ENCODE measurements at places on chromosomes 4 and X.
A peak's percentile ranks its signal among the peaks of the same experiment; 100 is the strongest.

GRCh38 chr4:145216535-145216934 is 36.1 kb upstream of the OTUD4 start:
- no peak for DNase-seq

- peak; percentile 27 for DNase-seq
These were observed 608 bp downstream of the RAPGEF2 start for GRCh38 chr4:159103384-159103990.

DNA sequence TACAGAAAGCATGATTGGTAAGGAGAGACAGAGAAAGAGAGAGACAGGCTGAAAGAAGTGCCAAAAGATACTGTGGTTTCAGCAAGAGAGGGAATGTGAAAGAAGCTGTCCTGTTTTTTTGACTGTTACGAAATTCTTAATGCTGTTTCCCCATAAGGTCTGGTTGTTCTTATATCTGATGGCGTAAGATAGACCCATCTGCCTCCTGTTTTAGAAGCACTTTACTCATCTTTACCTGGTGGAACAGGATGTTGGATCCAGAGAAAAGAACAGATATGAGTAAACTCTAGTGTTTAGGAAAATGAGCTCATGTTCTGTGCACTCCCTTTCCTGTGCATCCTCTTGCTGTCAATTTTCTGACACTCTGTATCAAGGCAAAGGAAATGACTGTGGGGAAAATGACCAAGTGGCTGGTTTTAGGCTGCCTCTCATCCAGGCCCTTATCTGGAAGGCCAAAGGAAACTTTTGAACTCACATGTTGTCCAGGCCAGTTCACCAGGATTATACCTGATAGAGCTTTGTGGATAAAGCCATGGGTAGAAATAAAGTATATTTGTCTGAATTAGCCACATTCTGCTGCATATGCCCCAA is 311.7 kb upstream of the HTR2C start:
- DNase-seq = no peak

DNA sequence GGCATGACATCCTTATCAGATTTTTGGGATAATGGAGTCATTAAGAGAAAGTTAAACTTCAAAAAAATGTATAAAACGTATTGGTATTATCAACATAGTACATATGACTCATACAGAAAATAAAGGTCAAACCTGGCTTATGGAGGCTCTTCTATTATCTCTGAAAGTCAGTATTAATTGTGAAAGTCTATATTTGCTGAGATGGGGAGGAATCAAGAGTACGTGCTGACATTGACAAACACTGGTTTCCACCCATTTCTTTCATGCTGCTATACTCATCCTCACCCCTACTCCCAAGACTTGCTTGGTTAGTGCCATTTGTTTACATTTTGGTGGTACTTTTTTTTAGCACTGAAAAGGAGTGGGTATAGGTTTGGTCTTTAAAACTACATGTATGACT is 30.8 kb upstream of the PLA2G12A start:
- no peak for DNase-seq

DNA sequence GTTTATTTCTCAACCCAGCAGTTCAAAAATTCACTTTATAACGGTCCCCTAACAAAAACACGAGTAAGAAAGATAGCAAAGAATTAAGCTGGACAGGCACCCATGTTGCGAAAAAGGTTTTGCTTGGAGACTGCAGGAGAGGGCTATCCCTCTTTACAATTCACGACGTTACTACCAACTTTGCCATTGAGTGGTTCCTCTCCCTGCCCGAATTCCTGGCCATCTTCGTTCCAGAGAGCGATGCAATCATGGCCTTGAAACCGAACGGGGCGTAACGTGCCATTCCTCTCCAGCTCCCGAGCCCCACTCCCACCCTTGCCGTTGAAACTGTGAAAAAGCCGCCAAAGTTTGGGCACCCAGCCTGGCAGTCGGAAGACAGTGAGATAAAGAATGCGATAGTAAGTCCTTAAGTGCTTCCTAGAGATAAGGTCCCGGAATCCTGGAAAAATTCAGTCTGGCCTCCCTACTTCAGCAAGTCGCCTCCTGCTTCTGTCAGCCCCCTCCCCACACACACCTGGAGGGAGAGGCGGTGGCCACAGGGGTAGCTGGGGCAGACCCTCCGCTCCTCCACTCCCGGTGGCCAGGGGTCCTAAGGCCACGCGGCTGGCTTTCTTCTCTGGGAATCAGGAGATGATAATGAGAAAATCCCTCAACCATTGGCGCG is 65.2 kb downstream of the FBXO8 start:
- DNase-seq = no peak

GRCh38 chr4:74628852-74629620 is 165.3 kb downstream of the BTC start:
- no peak for DNase-seq

GRCh38 chr4:42489095-42489494 is 91.8 kb downstream of the SHISA3 start:
- no peak for DNase-seq

DNA sequence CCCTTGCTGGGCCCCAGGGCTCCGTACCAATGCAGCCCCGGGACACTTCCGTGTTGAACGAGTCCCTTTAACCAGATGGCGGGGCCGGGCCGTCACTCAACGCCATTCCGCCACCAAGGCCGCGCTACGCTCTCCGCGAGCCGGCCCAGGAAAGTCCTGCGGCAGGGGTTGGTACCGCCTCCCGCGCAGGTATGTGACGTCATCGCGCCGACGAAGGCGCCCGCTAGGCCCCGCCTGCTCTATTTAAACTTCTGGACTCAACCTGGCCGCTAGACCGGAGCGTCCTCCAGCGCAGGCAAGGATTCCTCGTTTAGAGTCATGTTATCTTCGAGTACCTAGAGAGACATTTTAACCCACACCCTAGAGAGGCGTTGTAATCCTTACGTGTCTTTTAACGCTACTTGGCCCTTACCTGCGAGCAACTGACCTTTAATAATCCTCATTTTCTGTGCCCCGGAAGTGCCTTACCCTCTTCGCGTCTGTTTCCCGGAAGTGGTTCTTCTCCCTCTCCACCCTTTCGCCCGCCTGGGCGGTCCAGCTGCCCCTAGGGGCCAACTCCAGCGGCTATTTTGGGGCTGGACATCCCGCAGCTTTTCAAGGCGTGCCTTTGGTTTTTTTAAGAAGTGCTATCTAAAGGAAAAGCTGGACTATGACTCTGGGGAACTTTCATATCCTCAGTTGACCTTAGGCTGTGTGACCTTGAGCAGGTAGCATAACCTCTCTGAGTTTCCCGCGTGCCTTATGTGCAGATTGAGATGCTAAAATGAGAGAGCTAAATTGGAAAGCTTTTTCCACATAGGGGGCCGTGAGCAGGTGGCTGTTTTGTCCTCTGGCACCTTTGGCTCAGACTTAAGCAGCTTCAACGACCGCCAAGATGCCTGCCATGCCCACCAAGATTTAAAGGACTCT is at the start of gene PNPLA4:
PNPLA4 (minus strand) TSS at position 155 of the 909 bp plus-strand sequence. CDS start 1,294 bp downstream, outside the sequence.
- peak; percentile 72 for DNase-seq

DNA sequence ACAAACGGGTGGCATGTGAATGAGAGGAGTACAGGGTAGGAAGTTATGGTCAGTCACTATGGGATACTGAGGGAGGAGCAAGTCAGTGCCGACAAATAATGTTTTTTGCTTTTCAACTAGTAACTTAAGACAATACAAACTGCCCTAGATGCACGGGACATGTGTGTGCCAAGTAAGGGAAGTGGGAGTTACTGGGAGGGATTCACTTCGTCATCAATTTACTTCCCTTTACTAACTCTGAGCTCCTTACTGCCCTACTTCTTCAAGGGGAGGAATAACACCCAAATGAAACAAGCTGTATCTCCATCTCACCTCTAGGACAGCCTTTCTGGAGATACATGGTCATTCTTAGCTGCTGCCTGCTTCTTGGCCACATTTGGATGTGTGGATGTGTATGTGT is 97.7 kb downstream of the DGKK start:
- DNase-seq = no peak

GRCh38 chr4:16418814-16419213 is 192.5 kb upstream of the TAPT1 start:
- DNase-seq = no peak

DNA sequence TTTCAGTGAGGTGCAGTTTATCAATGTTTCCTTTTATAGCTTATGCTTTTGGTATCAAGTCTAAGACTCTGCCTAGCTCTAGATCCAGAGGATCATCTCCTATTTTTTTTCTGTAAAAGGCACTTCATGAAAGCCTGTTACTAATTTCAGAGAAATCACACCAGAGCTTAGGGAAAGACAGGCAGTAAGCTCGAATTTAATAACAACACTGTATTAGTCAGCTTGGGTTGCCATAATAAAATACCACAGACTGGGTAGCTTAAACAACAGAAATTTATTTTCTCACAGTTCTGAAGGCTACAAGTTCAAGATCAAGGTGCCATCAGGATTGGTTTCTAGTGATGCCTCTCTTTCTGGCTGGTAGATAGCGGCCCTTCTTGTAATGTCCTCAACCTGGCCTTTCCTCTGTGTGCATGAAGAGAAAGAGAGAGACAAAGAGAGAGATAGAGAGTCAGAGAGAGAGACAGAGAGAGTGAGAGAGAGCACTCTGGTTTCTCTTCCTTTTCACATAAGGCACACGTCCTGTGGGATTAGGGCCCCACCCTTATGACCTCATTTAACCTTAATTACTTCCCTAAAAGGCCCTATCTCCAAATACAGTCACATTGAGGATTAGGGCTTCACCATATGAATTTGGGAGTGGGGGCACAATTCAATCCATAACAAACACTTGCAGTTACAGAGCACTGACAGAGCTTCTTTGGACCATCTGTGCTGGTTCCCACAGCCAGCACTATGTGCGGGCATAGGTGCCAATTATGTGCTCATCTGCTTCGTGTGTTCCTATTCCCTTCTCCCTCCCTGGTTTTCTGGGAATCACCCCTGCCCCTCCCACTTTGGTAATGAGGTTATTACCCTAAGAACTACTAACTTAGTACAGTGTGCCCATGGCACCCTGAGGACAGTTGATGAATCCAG is 114.8 kb upstream of the MED14 start:
- no peak for DNase-seq

DNA sequence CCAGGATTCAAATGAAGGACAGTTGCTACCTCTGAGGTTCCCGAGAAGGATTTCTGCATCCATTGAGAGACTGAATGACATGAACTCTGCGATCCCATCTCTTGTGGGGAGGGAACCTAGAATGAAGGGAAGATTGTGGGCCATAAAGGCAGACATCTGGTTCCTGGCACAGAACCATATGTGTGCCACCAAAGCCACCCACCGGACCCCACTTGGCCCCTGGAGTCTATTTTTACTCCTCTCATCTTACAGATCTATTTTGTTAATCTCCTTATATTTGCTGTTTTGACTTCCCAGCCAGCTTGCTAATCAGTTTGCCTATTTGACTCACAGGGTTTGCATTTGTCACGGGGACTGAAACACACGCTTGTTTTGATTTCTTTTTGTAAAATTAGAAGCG is 7.3 kb downstream of the SOD3 start:
- no peak for DNase-seq

DNA sequence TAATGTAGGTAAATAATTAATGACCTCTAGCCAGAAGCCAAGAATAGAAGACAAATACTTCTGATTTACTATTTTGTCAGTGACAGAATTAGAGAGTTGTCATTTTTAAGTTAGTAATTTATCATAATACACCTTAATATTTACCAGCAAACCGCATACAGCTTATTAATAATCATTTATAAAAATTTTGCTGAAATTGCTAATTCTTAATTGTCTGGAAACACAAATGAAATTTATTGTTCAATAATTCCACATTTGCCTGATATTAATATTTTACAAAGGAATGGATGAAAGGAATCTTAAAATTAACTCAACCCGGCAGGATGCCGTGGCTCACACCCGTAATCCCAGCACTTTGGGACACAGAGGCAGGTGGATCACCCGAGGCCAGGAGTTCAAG is 44.7 kb downstream of the PROM1 start:
- no peak for DNase-seq

DNA sequence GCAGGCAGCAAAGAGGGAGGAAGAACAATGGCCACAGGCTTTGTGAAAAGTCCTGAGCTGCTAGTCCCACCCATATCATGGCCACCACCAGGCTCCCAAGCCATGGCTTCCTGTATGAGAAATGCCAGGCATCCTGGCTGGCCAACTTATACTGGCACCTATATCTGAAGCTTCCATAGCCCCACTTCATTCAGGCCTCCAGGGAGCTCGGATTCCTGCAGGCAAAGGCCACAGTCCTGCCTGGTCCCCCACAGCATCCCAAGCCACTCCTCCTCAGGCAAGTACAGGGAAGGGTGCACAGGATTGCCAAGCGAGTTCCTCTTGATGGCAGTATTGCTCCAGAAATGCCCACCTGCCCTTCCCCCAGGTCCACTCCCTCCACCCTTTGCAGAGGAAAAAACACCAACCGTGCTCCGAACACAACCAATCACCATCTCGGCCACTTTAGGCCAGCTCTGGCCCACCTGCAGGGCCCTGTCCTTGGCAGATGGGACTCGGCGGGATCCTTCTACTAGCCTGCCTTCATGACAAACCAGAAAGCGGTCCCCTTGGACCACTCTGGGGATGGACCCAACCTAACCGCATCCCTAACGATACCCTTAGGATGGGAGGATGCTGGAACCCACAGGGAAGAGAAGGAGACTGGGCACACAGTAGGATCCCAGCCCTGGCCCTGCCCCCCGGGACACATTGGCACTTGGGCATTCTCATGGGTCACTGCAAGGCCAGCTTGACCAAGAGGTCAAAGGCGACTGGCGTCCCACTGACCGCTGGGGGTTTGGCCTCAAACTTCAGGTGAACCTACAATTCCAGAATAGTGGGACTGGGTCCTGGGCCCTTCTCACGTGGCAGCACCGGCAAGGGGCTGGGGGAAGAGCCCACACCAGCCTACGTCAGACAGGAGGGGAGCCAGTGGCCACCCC is 220.4 kb upstream of the AGTR2 start:
- DNase-seq = peak; percentile 5

DNA sequence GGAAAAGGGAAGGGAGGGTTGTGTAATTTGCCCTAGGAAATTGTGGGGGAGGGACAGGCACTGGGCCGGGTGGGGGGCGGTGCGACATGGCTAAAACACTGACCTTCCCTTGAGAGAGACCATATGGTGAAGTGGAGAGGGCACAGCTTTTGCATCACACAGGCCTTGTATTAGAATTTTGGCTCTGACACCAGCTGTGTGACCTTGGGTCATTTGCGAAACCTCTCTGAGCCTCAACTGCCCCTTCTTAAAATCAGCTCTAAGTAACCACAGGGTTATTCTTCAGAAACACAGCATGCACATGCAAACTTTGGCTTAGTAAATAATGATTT is 25.8 kb downstream of the PDGFRA start:
- no peak for DNase-seq

GRCh38 chr4:1298461-1298860 is 8.8 kb downstream of the MAEA start:
- no peak for DNase-seq

- DNase-seq = no peak
These were observed 51.7 kb upstream of the MCF2 start for GRCh38 chrX:139759637-139760036.

- DNase-seq = no peak
These were observed 396.6 kb upstream of the RPS6KA3 start for GRCh38 chrX:20663336-20663735.

Measured in stimulated activated CD4-positive, alpha-beta T cell treated with anti-CD3 and anti-CD28 coated beads, Interleukin-1b, Interleukin-23, amount 100 ng/mL, for 4 hours (primary cell).